ENCODE measurements at places on chromosomes 5 and 9.

DNA sequence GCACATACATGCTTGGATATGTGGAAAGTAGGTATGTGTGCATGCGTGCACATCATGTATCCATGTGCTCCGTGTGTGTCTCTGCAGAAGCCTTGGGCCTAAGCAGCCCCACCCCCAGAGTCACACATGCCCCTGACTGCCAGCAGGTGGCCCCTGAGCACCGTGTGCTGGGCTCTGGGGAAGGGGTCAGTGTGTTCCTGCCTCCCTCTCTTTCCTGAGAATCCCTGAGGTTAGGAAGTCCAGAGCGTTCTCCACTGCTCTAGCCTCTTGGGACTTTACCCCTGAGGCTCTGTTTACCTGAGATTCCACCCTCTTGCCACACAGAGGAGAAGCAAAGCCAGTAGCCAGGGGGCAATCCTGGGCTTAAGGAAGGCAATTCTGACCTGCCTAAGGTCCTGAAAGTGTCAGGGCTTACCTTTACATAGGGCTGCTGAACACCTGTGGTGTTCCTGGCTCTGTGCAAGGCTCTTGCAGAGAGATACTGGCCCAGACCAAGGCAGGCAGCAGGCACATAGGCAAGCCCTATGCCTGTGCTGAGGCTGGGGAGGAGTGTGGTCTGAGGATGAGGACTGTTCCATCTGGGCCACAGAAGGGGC lies 207.3 kb downstream of the TMEM38B start:
- H3K27ac ChIP-seq = no peak overlapping the region
- peaks cover 5% of the 10 kb centered on the region for H3K4me1 ChIP-seq
- peak; percentile 88 for DNase-seq
- no peaks in the 10 kb centered on the region for H3K27me3 ChIP-seq
- H3K36me3 ChIP-seq = no peaks in the 10 kb centered on the region

DNA sequence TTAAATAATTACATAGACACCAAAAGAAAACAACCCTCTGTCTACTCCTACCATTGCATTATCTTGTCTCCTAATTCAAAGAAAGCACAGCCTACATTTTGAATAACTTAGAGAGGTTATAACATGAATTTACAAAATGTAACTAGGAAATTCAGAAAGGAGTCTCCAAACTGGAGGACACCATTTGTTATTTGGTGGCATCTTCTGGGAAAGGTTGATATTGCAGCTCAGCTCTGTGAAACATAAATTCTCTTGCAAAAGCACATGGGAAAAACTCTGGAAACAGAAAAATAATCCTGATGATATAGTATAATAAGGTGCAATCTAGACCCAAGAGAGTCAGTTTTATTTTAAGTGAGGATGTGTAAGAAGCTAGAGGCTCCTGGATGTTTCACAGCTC lies 215.3 kb downstream of the MLLT3 start:
- no peak overlapping the region for H3K27ac ChIP-seq
- H3K36me3 ChIP-seq = no peaks in the 10 kb centered on the region
- DNase-seq = no peak
- H3K27me3 ChIP-seq = no peaks in the 10 kb centered on the region

GRCh38 chr5:163467682-163468081 lies 7.2 kb downstream of the HMMR start:
- H3K27ac ChIP-seq = no peak overlapping the region
- H3K27me3 ChIP-seq = no peaks in the 10 kb centered on the region
- H3K36me3 ChIP-seq = peaks cover 65% of the 10 kb centered on the region

DNA sequence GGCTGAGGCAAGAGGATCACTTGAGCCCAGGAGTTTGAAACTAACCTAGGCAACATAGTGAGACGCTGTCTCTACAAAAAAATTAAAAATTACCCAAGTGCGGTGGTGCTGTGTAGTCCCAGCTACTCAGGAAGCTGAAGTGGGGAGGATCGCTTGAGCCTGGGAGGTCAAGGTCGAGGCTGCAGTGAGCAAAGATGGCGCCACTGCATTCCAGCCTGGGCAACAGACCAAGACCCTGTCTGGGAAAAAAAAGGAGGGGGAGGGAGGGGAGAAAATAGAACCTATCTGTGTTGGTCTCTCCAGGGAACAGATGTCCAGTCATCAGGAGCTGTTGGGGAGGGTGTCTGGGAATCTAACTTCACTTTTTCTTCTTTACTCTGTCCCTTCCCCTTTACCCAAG lies 24.3 kb downstream of the MAT2B start:
- H3K4me1 ChIP-seq = peaks cover 16% of the 10 kb centered on the region
- no peak overlapping the region for H3K4me3 ChIP-seq
- DNase-seq = no peak
- H3K27ac ChIP-seq = no peak overlapping the region
- H3K27me3 ChIP-seq = no peaks in the 10 kb centered on the region

GRCh38 chr5:66958980-66959641 lies 237.5 kb downstream of the CD180 start:
- DNase-seq = peak; percentile 69
- peak overlapping the region; percentile 29 for H3K4me3 ChIP-seq
- H3K27ac ChIP-seq = peak overlapping the region; percentile 64
- no peaks in the 10 kb centered on the region for H3K27me3 ChIP-seq
- H3K36me3 ChIP-seq = no peaks in the 10 kb centered on the region

DNA sequence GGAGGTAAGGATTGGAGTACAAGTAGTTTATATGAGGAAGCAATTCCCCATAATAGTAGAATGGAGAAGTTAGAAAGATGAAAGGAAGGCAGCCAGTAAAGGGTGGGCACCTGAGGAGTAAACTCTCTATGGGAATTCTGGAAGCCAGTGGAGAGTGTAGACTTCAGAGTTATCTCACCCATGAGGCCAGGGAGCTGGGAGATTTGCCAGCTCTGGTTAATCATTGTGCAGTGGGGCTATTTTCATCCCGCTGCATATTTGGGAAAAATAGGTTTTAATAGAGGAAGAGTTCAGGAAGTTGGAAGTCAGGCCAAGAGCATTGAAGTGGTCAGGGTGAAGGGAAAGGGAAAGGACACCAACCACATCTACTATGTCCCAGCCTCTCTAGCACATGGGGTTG lies 242.3 kb upstream of the BRINP1 start:
- DNase-seq = no peak
- no peak overlapping the region for H3K27ac ChIP-seq
- no peaks in the 10 kb centered on the region for H3K36me3 ChIP-seq

GRCh38 chr5:179803651-179804554 lies 2.8 kb downstream of the MGAT4B start:
- H3K4me1 ChIP-seq = peaks cover 2% of the 10 kb centered on the region
- H3K4me3 ChIP-seq = no peak overlapping the region
- DNase-seq = peak; percentile 43
